K562 (cell line): ENCODE measurements at places on chromosomes 16 and 17. TPM values are rescaled to one million over a fixed set of nuclear protein-coding genes. Genes with fewer than 3 reads are reported as not detected.

CES5A gene
- total RNA-seq: 0.07 and 0.29 TPM in 2 replicates

EVPLL gene
- not detected in 2 replicates for total RNA-seq

TPSG1 gene
- total RNA-seq: not detected in 2 replicates

CDR2 gene
- 22.1 and 23.1 TPM in 2 replicates for total RNA-seq

ZFP3 gene
- total RNA-seq: 0.04 TPM in 1 of 2 replicates, not detected in the other

TVP23B gene
- 10.4 and 14.6 TPM in 2 replicates for total RNA-seq

PSME3 gene
- 228 and 239 TPM in 2 replicates for total RNA-seq

ZNF597 gene
- 0.36 and 0.42 TPM in 2 replicates for total RNA-seq

DDX28 gene
- 22.5 and 24.5 TPM in 2 replicates for total RNA-seq

CCDC102A gene
- total RNA-seq: 2.7 and 3.0 TPM in 2 replicates

KRTAP9-8 gene
- not detected in 2 replicates for total RNA-seq

QRICH2 gene
- 1.4 and 2.0 TPM in 2 replicates for total RNA-seq

SNAI3 gene
- total RNA-seq: 2.5 and 3.1 TPM in 2 replicates

MT1E gene
- 0.47 and 0.74 TPM in 2 replicates for total RNA-seq

PMFBP1 gene
- total RNA-seq: 0.27 and 0.47 TPM in 2 replicates

TNFAIP1 gene
- 18.9 and 20.1 TPM in 2 replicates for total RNA-seq

ANKRD11 gene
- 114 and 126 TPM in 2 replicates for total RNA-seq

DPEP3 gene
- total RNA-seq: not detected in 2 replicates

SLC16A3 gene
- 2.9 and 5.4 TPM in 2 replicates for total RNA-seq

CCL1 gene
- total RNA-seq: not detected in 2 replicates

CREBBP gene
- total RNA-seq: 22.3 and 24.8 TPM in 2 replicates

KRT27 gene
- total RNA-seq: 0.11 TPM in 1 of 2 replicates, not detected in the other

MT1A gene
- total RNA-seq: not detected in 2 replicates

ABCA8 gene
- 8.5 and 10.4 TPM in 2 replicates for total RNA-seq

IRX3 gene
- not detected in 2 replicates for total RNA-seq

GALR2 gene
- total RNA-seq: not detected in 2 replicates
